ENCODE measurements at places on chromosomes 13 and 19.
A peak's percentile ranks its signal among the peaks of the same experiment; 100 is the strongest.

- no peak for DNase-seq
Observed at GRCh38 chr19:50723069-50723468, at the start of gene CLEC11A. Gene CLEC11A, plus strand, starts transcription at chr19:50723364. Its CDS starts 162 bp downstream, at chr19:50723526.

DNA sequence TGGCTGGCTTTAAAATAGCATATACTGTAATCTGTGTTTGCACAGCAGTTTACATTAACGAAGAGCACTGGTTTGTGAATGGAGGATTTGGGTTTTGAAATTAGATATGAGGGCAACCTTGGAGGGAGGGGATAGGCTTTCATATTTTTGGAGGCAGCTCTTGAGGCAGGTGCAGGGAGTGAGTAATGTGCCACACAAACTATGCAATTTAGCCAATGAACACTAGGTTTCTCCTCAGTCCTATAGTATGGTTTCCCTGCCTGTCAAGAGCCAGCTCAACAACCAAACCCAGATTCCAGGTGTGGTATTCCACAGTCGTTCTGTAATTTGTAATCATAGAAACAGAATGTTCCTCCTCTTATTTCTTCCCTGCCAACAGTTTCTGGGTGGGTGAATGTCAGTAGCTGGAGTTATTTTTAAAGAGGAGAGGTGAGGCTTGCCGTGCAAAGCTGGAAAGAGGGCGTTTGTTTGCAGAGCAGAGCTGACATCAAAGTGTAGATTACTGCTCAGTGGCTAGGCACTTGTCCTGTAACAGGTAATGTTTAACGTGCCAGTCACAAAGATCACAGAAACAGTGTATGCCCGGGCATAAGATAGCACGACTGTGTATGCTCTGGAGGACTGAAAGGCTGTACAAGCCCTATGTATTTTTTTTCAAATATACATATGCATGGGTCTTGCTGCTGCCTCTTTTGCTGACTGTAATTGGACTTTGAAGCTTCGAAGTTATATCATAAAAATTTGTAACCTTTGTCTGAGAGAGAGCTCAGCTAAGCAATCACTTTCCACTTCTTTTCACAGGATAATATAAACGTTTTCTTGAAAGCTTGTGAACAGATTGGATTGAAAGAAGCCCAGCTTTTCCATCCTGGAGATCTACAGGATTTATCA is 124.2 kb downstream of the LMO7 start:
- DNase-seq, result no peak

GRCh38 chr13:60572003-60572798 is 175.2 kb downstream of the TDRD3 start:
- DNase-seq, result no peak

DNA sequence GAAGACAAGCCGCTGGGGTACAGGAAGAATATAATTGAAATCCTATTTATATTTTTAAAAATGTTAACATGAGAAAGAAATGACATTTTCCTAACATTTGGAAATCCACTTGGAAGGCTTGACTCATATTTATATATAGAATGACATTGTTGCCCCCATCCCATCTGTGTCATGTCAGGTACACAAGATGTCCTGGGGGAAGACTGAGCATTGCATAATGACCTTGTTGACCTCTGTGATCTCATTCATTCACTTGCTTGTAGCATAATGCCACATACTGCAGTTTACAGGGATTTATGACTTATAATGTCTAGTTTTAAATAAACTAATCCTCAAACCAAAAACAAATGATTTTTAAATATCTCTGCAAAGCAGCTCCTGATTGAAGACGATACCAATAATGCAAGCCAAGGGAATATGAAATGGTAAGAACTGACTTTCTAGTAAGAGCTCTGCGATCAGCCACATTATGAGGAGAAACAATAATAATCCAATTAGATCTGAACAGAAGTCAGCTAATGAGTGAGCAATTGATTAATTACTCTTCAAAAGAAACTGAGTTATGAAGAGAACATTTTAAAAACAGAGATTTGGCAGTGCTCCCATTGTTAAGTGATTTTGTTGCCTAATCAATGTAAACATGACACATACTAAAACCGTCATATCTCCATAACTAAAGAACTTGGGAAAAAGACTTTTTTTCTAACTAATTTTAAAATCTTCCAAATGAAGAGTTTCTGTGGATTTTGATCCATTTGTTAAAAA is 21.2 kb upstream of the VWA8 start:
- no peak for DNase-seq

DNA sequence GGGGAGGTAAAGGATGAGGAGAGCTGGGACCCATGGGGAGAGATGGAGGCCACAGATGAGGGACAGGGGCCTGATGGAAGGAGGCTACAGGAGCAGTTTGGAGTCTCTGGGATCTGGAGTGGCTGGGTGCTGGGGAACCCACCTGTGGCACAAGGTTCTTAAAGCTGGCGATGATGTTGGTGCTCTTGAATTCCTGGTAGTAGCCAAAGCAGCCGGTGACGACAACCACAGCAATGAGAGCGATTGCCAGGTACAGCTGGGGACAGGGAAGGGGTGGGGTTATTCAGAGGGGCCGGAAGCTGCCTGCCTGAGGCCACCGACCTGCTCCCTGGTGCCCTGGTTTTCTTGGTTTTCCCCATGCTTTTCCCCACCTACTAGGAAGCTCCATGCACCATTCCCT is 2.8 kb downstream of the ATP4A start:
- no peak for DNase-seq

DNA sequence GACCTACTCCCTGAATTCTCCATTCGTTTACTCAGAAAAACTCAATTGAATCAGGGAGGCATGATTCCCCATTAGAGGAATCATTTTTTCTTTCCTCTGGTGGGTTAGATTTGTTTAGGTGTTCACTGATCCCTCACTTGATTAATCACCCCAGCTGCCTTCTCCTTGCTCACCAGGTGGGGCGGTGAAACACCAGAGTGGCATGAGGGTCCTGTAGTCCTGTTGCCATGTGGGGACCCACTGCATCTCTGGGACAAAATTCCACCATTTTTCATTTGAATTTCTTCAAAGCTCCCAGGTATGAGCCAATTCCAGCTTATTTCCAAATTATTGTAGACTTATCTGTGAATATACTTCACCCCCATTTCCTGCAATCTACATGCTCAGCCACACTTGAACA is 462.7 kb upstream of the ZNF507 start:
- no peak for DNase-seq

- no peak for DNase-seq
Observed at GRCh38 chr13:65112531-65112941, 2117.6 kb downstream of the PCDH9 start.

DNA sequence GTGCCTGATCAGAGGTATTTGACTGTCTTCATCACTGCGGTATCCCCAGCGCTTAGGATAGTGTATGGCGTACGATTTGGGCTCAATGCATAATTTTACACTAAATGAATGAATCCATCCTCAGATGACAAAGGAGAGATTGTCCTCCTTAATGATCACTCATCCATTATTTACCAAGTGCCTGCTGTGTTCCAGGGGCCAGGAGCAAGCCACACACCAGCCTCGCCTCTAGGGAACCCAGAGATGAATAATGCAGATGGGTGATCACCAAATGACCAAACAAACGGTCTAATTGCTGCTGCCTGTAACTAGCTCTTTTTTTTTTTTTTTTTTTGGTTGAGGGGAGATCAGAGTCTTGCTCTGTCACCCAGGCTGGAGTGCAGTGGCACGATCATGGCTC is 5.9 kb upstream of the GPR32 start:
- DNase-seq, result no peak

DNA sequence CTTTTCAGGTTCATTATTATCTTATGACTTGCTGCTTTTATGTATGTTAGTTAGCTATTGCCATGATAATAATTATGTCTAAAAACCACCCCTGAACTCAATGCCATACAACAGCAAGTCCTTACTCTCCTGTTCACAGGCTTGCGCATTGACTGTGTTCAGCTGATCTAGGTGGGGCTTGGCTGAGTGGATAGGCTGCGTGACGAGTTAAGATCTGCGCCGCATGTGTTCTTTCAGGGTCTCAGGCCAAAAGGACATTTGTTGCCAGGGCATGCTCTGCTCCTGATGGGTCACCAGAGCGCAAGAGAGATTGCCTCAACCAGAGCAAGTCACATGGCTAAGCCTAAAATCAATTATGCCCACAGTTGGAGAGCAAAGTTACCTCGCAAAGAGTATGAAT is 859 bp downstream of the ZNF568 start:
- DNase-seq, result peak; percentile 7

GRCh38 chr19:35949131-35949530 is 13.0 kb downstream of the LRFN3 start:
- DNase-seq, result no peak

DNA sequence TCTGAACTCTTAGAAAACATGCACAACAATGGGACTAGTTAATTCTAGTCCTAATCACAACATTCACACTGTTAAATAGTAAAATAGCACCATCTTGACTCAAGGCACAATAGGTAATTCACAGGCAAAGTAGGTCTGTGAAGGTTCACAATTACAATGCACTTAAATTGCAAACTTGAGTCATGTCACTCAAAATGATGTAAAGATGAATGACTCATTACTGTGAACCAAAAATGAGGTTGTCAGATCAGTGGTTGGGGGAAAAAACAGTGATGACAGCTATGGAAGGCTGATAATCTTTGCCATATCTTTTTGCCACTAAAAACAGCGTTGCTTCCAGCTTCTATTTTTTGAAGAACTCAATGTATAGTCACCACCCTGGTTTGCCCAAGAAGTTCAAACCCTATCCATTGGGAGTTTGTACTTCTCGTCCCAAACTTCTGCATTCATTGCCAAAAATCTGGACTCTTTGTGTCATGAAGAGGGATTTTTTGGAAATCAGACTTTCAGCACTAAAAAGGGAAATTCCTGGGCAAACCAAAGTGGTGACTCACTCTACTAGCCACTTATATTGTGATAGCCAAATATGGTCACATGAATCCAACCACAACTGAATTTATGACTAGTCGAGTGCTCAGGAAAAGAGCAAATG is 200.9 kb upstream of the TMTC4 start:
- peak; percentile 87 for DNase-seq

DNA sequence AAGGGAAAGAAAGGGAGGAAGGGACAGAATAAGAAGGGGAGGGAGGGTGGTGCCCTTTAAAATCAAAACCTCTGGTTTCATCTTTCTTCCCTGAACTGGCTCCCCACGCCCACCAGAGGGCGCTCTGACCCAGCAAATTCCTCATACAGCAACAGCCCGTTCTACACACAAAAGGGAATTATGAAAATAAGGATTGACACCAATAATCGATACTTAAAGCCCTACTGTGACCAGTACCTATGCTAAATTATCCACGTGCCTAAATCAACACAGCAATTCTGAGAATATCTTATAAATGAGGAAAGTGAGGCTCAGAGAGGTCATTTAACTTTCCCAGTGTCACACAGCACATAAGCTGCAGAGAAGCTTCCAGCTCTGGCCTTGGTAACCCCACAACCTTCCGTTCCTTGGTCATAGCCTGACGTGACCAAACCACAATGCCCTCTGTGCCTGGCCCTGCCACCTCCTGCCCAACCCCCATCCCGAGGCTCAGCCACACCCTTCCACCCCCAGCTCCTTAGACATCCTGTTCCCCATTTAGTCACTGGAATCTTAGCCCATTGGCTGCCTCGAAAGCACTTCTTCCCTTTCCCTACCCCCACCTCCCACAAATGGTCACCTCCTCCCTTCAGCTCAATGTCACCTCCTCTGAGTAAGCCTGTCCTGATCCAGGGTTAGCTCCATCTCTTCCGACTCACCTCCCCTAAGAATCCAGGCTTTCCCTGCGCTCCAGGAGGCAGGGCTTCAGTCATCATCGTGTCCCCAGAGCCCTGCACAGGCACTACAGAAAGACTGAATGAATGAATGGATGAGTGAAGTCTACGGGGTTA is 34.2 kb upstream of the PNMA8B start:
- no peak for DNase-seq

DNA sequence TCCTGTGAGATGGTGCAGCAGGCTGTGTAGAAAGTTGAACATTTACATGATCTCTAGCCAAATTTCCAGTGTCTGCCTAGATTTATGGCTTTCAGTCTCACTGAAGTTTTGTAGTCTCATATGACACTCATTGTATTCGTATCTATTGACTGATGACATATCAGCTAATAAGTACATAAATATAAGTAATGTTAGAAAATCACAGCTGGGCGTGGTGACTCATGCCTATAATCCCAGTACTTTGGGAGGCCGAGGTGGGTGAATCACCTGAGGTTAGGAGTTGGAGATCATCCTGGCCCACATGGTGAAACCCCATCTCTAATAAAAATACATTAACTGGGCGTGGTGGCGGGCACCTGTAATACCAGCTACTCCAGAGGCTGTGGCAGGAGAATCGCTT is 54.7 kb upstream of the HTR2A start:
- peak; percentile 11 for DNase-seq

DNA sequence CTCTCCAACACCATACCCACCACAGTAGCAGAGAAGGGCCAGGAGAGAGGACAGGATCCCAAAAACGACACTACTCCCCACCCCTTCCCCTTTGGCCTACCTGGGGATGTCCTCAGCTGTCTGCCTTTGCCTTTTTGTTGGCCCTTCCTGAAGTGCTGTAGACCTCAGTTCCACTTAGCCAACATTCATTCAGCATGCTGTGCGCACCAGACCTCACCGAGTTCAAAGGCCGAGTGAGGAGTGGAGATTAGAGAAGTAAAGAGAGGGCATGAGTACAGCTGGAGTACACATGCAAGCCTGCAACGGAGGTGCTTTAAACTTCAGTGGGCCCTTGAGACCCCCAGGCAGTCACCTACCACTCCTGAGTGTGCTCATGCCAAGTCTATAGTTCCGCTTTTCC is 99.0 kb downstream of the TEX26 start:
- no peak for DNase-seq

DNA sequence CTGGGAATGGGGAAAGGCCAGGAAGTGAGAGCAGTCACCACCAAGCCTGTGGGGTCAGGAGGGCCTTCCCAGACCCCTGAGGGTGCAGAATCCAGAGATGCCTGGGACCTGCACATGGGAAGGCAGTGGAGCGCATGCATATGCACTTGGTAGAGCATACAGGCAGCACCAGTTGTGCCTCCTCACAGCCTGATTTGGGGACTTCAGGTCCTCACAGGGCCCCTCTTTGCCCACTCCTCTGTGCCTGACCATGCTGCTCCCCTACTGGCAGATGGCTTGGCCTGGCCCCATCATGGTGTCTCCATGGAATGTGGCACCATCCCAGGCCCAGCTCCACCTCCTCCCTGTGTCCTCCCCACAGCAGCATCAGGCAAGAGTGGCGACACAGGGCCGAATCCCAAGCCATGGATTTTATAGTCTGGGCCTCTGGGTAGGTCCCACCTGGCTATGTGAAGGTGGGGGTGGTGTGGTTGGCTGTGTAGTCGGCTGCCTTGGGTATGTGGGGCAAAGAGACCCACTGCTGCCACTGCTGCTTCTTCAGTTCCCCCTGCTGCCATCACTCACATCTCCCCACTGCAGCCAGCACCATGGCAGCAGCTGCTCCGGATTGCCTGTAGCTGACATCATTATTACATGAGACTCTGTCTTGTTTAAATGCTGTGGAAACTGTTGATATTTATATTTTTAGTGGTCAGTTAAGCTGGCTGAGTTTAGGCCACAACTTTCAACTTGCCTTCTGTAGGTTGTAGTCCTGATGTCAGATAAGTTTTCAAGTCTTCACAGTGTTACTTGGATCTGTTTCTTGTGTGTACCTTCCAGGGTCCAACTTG is 247.0 kb downstream of the GPC6 start:
- no peak for DNase-seq

DNA sequence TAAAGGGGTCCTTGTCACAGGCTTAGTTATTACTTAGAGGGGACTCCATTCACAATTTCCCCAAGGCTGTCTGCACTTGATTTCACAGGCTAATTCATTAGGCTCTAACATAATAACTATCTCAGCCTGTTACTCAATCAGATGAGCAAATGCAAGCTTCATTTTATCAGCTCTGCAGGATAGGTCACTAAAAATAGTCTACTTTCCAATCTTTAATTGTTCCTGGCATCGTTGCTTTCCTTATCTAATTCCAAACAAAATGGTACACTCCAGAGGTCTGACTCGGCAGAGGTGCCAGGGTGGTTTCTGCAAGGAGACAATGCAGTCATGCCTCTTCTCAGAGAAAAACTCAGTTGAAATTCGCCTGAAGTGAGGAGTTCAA is 69.7 kb upstream of the SLC15A1 start:
- no peak for DNase-seq

Data from retinal pigment epithelial cell (primary cell).